ENCODE measurements at places on chromosomes 7 and 10. TPM values are rescaled to one million over a fixed set of nuclear protein-coding genes. Genes with fewer than 3 reads are reported as not detected.

The TLX1 gene
- total RNA-seq = 0.14 TPM

The KIAA1549 gene
- 1.3 TPM for total RNA-seq

The SLC18A3 gene
- total RNA-seq = not detected

The PANK1 gene
- 8.3 TPM for total RNA-seq

The H2BK1 gene
- not detected for total RNA-seq

The NPY4R gene
- total RNA-seq = not detected

The PHTF2 gene
- total RNA-seq = 7.1 TPM

The INA gene
- total RNA-seq = 26.6 TPM

The PYROXD2 gene
- total RNA-seq = not detected
